ENCODE measurements at places on chromosomes 1 and 21. TPM values are rescaled to one million over a fixed set of nuclear protein-coding genes. Genes with fewer than 3 reads are reported as not detected.

FAM131C gene
- total RNA-seq, result 0.52 TPM

LPGAT1 gene
- total RNA-seq, result 79.2 TPM

PRAMEF15 gene
- total RNA-seq, result not detected

PTGS2 gene
- total RNA-seq, result 2.6 TPM

SSU72 gene
- total RNA-seq, result 78.7 TPM

C1QA gene
- not detected for total RNA-seq

SLC6A9 gene
- 5.0 TPM for total RNA-seq

C1orf53 gene
- total RNA-seq, result 6.2 TPM

LHX8 gene
- not detected for total RNA-seq

TNFRSF4 gene
- not detected for total RNA-seq

NDUFS5 gene
- 510 TPM for total RNA-seq

DNA sequence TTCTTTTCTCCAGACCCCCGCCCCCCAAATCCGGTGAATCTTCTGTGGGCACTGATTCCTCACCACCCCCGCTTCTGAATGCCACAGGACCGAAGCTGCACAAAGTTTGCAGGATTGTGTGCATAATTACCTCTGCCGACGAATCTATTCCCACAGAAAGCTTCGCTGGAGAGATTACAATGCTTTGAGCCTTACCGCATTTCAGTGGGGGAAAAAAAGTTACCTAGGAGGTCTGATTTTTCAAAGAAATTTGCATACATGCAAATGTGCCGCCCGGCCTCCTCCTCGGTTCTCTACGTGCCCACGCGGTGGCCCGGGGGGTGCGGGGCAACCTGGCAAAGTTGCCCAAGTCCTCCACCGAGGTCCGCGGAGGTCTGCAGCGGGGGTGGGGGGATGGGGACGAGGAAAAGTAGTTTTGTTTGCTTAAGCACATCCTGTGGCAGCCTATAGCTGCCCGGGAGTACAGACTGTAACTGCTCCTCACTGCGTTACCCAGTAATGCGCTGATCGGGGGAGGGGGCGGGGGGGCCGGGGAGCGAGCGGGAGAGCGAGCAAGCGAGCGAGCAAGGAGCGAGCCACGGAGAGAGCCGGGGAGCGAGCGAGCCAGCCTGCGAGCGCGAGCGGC lies 563 bp upstream of the NFIA start:
- DNase-seq, result peak; percentile 57

GRCh38 chr1:69919129-69919921 lies 286.1 kb downstream of the LRRC40 start:
- no peak for DNase-seq

DNA sequence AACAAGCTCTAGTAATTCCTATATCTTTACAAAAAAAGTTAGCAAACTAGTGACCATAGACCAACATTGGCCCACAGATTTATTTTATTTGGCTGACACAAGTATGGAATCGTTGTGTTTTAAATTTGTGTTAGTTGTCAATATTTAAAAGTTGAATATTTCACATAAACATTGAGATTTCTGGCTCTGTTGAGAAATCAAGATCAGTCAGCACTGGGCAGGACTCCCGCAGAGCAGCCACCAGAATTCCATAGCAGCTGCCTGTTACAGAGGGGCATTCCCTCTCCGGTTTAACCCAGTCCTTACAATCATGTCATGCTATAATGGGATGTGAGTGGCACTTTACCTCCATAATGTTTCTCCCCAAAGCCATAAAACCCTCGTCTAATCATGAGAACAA lies 79.2 kb upstream of the NRIP1 start:
- DNase-seq, result peak; percentile 49

- no peak for DNase-seq
Measured at GRCh38 chr21:27515676-27516075, 548.8 kb upstream of the ADAMTS5 start.

GRCh38 chr1:162916407-162916806 lies 55.4 kb upstream of the CCDC190 start:
- no peak for DNase-seq

DNA sequence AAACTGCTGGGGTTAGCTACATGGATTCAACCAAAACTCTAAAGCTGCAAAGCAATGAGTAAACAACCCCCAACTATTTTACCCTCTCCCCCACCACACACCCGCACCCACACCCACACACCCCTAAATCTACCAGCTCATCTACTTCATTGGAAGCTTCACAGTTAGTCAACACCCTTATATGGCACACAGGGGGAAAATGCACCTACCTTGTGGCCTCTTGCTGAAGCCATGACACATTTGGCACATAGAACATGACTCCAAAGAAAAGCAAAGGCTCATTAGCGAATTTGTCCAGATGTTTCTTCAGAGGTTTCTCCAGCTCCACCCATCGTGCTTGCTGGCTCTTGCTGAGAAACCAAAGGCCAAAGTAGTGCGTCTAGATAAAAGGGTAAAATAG lies 99.8 kb downstream of the PTPN14 start:
- DNase-seq, result no peak

DNA sequence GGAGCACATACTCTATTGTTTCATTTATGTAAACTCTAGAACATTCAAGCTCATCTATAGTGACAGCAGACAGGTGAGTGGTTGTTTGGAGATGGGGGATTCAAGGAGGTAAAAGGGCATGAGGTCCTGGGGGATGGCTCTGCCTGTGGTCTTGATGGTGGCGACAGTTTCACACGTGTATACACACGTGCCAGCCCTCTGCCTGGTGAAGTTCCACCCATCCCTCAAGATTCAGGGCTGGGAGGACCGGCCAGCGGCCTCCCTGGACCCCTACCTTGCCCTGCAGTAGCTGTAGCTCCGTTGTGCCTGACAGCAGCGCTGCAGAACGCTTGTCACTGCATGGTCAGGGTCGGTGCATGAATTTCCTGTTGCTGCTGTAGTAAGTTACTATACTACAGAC lies 38.9 kb upstream of the UTS2 start:
- no peak for DNase-seq

GRCh38 chr1:87327376-87328271 lies 1.1 kb upstream of the LMO4 start:
- DNase-seq, result no peak

GRCh38 chr1:110643879-110644472 lies 30.8 kb downstream of the KCNA3 start:
- DNase-seq, result no peak

DNA sequence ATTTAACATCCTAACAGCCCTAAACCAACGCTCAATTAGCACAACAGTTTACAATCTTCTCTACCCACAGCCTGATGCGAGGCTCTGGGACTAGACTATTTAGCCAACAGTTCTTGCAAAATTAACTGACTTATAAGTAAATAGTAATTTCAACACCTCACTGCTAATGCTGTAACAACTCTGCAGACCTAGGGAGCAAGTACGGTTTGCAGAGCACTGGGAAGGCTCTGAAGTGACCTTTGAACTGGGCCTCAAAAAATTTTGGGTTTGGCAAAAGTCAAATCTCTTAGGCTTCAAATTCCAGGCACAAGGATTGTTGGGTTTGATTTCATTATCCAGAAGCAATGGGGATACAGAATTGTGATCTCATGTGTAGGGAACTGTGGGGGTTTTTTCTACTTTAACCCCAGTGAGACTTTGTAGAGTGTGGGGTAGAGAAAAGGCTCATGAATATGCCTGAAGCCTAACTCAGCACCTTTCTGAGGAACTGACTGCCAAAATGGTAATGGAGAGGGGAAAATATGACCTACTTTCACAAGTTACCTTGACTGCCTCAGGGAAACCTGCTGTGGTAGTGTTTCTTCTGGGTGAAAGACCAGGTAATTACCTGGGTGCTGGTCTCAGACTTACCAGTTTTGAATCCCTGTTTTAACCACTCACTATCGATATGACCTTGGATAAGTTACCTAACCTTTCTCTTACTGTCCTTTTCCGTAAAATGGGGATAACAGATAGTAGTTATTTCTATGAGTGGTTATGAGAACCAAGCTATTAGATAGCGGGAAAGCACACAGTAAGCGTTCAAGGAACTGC lies 889 bp upstream of the TXLNA start:
- DNase-seq, result no peak

DNA sequence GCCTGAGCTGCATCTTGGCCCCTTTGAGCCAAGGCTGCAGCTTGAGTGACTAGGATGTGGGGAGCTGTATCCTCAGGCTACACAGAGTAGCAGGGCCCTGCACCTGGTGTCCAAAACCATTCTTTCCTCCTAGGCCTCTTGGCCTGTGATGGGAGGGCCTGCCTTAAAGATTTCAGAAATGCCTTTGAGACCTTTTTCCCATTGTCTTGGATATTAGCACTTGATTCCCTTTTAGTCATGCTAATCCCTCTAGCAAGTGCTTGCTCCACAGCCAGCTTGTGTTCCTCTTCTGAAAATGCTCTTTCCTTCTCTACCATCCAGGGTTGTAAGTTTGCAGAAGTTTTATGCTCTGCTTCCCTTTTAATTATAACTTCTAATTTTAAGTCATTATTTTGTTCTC lies 21.7 kb upstream of the KIRREL1 start:
- DNase-seq, result no peak

GRCh38 chr1:164423136-164423535 lies 135.8 kb upstream of the PBX1 start:
- no peak for DNase-seq

DNA sequence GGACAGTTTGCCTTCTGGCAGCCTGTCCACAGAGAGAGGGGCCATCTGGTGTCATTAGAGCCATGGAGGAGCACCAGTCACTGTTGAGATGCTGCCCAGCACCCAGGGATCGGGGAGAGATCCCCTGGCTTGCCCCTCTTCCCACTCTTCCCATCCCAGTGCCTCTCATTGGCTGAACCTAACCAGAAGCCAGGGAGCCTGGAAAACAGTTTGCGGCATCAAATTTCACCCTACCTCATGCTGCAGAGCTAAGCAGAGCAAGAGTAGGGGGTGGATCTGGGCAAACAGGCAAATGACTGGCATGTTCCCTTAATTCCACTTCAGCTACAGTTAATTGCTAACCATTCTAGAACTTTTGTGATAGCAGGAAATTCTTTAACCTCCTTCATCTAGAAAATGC lies 19.1 kb downstream of the TRAF5 start:
- DNase-seq, result peak; percentile 69

- DNase-seq, result no peak
Measured at GRCh38 chr21:45535341-45536081, 6.7 kb downstream of the SLC19A1 start.

GRCh38 chr1:17119076-17119772 lies at the start of gene PADI2:
TSS of gene PADI2 (minus strand) at chr1:17119451. CDS start at chr1:17119371, 80 bp downstream.
- no peak for DNase-seq

- DNase-seq, result peak; percentile 3
Measured at GRCh38 chr1:34266127-34266951, 89.6 kb downstream of the C1orf94 start.

DNA sequence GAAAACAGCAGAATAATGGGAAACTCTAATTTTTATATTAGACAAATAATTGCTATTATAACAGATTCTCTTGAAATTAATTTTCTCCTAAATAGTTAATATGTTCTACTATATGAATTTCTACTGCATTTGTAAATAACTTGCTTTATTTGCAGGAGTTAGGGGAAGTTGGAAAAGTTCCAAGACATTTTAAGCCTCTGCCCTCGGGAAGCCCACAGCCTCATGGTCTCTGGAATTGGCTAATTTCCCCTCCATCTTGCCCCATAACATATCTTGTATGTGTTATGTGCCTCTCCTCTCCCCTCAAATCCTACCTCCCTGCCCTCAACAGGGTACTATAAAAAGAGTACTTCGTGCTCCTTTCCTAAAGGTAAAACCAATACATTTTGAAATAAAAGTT lies 271.4 kb upstream of the NR5A2 start:
- no peak for DNase-seq

DNA sequence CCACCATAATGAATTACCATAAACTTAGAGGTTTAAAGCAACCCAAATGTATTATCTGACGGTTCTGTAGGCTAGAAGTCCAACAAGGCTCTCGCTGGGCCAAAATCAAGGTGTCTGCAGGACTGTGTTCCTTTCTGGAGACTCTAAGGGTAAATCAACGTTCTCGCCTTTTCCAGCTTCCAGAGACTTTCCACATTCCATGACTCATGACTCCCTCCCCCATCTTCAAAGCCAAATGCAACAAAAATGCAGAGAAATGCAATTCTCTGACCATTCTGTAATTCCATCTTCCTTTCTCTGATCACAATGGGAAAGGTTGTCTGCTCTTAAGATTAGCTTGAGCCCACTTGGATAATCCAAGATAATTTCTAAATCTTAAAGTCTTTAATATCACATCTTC lies 287.1 kb downstream of the LTN1 start:
- no peak for DNase-seq

DNA sequence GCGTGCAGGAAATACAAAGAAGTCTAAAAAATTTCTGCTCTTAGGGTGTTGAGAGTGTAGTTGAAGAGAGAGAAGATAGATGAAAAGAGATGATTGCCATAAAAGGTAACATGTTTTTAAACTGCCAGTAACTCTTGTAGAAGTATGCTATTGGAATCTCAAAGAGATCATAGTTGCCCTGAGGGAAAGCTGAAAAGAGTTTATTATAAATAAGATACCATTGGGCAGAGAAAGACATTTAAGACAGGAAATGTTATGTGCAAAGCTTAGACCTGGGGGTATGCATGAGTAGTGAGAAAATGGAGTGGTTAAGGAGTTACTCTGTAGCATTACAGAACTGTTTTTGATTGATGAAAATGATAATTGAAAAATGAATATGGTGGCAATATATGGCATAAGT lies 17.6 kb downstream of the GABPA start:
- DNase-seq, result no peak

GRCh38 chr1:12434174-12434573 lies 183.8 kb downstream of the DHRS3 start:
- peak; percentile 89 for DNase-seq

GRCh38 chr1:228478912-228479711 lies 8.1 kb upstream of the RNF187 start:
- DNase-seq, result no peak

GRCh38 chr1:5311634-5312292 lies 657.4 kb downstream of the AJAP1 start:
- DNase-seq, result no peak

- no peak for DNase-seq
Measured at GRCh38 chr1:64508629-64509028, 38.7 kb downstream of the CACHD1 start.

- no peak for DNase-seq
Measured at GRCh38 chr1:8176279-8176678, 141.6 kb upstream of the SLC45A1 start.

DNA sequence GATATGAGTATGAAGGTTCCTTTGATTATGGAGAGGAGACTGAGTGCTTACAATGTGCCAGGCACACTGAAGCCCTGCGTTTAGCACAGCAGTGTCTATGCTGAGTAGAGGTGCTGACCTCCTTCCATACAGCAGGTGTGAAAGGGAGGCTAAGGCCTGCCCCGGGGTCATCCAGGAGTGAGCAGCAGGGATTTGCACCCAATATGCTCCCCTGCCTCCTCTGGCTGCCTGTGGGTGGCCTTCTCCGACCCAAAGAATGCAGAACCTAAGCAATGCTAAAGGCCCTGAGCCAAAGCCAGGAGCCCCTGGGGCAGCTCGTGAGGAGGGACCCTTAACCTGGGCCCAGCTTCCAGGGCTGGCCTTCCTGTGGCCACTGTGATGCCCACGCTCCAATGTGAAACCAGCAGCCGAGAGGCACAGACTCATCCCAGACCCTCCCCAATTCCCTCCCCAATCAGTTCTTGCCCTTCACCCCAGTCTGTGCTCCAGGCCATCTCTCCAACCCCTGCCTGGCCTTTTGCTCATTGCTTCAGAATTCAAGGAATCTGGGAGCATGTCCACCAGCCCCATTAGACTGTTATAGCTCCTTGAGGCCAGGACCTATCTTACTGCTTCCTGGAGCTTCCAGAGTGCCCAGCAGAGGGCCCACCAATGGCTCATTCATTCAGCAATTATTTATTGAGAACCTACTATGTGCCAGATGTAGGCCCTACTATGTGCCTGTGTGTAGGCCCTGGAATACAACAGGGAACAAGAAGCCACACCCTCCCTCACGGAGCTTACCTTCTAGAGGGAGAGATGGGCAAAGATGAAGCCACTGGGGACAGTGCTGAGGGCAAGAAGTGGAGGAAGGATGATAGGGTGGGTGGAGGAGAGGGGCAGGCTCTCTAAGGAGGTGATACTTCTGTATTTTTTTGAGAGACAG lies 53.3 kb downstream of the TAS1R2 start:
- no peak for DNase-seq
